ENCODE measurements at places on chromosomes 5 and 9.

DNA sequence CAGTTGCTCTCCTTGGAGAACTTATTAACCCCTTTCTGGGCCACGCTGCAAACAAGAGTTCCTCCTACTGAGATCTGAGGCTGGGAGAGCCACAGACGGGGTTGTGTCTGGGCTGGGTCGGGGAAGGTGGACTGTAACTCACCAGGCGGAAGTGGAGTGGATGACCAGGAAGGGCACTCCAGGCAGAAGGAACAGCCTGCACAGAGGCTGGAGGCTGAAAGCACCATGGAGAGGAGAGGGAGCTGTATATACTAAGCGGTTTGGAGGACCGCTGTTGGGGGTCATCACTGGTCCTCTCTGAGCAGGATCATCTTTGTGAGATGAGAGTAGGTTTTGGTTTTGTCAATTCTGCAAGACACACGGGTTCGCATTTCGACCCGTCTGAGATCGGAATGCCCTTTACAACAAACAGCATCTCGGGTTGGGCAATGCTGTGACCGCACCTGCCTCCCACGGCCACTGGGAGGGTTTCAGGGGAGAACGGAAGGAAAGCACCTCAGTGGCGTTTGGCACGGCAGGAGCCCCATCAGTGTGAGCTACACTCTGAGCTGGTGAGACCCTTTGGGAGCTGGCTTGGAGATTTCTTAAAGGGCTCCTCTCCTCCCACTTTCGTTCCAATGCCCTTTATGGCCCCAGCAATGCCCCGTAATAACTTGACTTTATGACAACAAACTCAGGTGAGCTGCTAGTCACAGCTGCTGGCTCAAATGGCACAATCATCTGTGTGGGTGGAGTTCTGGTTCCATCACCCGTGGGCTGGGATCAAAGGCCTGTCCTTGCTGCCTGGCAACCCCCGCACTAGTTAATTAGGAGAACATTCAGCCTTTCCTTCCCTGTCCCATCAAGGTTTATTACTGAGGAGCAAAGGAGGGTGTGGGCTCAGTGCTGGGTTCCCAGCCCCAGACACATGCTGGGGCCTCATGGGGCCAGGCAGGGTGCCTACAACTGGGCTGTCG, 18.7 kb upstream of the NEURL1B start:
- DNase-seq, result no peak

DNA sequence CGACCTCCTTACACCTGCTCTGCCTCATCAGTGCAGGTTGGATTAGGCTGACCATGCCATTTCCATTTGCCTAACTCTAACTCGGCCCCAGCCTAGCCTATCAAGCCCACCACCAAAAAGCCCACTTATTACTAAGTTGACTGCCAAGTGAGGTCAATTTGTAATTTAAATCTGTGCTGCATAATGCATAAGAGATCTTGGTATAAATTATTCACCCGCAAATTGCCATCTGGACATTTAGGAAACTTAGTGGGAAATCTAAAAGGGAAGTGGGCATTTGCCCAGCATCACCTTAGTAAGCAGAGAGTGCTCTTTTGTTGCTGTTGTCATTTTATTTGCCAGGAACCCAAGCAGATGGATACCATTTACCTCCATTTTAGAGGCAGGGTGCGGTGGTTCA, 143.0 kb downstream of the SPOCK1 start:
- no peak for DNase-seq

DNA sequence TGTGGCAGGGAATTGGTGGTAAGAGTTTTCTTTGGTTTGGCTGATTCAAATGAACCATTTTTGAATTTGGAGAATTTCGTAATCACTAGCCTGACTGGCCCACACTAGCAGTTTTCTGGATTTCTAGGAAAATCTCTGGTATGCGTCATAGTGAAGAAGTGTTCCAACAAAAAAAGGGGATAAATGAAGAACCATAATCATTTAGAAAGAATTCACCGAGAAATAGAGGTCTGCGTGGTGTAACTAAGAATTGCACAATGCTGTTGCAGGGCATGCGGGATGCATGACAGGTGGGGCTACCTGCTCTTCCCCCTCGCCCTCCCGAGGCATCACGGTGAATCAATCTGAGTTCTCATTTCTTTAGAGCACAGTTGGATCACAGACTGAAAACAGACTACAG, 232.3 kb upstream of the PAPPA start:
- no peak for DNase-seq

GRCh38 chr9:132740526-132741309, 70.5 kb downstream of the GTF3C4 start:
- no peak for DNase-seq

GRCh38 chr5:168793841-168794837, 215.0 kb upstream of the PANK3 start:
- DNase-seq, result peak; percentile 96
